ENCODE measurements at places on chromosomes 12 and 14.
A peak's percentile ranks its signal among the peaks of the same experiment; 100 is the strongest.

DNA sequence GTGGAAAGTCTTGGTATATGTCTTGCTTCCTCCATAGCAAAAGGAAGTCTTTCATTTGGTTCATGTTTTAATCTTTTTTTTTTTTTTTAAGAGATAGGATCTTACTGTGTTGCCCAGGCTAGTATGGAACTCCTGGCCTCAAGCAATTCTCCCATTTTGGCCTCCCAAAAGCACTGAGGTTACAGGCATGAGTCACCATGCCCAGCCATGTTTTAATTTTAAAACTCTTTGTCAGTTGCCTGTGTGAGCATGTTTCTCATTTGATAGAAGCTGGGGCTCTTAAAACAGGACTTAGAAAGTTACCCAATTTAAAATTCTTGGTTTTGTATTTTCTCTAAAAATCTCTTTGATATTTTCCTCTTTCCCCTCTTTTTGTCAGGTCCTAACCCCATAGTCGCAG lies 45.0 kb upstream of the REP15 start:
- DNase-seq: no peak

DNA sequence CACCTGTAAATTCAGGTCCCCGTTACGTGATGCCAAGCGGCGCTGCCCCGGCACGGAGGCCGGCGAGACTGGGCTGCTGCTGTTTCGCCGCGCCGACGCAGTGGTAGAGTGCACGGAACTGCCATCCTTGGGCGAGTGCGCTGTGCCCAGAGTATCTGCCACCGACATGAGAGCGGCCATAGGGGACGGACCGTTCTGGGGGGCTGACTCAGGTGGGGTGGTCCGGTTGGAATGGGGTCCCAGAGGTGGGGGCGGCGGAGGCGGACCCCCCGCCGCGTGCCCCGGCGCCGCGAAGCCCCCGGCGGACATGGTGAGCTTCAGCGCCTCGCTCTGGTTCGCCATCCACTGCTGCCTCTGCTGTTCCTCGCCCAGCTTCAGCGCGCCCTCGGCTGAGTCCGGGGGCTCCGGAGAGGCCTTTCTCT lies 2.8 kb downstream of the IRF2BPL start:
- DNase-seq: no peak

DNA sequence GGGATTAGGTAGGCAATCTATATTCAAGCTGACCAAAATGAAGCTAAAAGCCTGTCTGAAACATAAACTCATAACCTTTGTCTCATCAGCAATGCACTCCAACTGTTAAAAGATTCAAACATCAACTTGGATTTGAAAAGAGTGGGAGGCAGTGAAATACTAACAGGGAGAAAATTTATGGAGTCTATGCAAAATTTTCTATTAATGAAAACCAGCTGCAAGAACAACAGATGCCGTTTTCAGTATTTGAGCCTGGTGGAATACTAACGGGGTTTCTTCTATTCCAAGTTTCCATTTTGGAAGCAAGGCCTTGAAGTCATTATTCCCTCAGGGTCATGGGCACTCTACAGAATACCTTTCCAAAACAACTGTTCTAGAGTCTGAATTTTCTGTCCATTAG lies 88.3 kb downstream of the LRP6 start:
- DNase-seq: no peak

- no peak for DNase-seq
Measured at GRCh38 chr14:22896356-22896755, 13.3 kb downstream of the REM2 start.

- DNase-seq: peak; percentile 21
Measured at GRCh38 chr14:103108749-103109207, 14.3 kb downstream of the EXOC3L4 start.

DNA sequence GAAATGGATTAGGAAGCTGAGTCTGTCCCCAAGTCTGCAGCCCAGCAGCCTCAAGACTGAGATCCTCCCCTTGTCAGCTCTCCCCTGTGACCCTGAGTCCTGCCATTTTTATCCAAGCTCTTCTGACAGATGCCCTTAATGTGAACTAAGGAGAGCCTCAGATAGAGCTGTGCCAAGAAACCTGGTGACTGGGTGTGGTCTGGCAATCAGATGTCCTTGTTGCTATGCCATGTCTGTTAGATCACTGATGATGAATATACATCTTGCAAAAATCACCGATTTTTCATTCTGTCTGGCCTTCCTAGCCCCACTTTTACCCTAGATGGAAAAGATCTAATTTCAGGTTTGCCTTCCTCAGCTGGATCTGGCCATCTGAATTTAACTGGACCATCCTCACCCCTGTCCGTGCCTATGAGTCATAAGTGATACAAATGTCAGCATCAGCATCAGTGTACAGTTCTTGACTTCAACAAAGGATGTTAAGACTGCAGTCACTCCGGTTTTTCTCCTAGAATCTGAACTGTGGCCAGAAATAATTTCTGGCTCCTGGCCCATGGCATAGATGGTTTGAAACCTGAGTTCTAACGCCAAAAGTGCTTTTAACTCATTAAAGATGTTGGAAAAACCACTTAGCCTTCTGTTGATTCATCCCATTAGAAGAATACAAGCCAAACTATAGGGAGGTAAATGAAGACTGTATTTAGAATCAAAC lies 61.2 kb upstream of the GRIP1 start:
- DNase-seq: no peak

GRCh38 chr12:64909124-64909523 lies 84.7 kb downstream of the TBC1D30 start:
- DNase-seq: no peak

- DNase-seq: peak; percentile 58
Measured at GRCh38 chr14:60064491-60065072, 27.1 kb upstream of the PCNX4 start.

DNA sequence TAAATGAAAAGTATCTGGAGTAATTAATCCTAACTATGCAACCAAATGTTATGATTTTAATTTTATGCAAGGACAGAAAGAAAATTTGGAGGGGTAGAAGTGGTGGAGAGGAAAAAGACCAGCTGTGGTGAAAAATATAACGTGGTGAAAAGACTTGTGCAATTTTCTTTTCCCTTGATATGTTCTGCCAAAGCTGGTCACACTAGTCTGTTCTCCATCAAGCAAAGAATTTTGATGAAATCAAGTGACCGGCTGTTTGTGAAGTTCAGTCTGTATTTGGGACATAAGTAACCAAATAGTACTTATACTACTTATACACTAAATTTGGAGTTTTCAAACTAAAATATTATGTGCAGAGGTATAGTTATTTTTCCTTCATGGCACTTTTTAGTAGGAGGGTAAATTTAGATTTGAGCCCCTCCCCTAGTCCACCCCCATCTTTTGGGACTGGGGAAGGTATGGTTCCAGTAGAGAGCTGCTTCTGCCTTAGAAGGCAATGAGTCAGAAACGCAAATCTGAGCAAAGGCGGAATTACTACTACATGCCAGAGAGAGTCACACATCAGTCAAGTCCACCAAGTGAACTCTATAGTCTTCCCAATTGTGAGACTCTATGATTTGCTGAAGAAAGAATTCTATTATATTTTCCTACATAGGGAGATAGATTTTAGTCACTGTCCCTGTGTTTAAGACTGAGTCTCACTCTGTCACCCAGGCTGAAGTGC lies 229.7 kb downstream of the SLC25A21 start:
- DNase-seq: no peak

GRCh38 chr12:64893961-64894360 lies 69.5 kb downstream of the TBC1D30 start:
- no peak for DNase-seq

DNA sequence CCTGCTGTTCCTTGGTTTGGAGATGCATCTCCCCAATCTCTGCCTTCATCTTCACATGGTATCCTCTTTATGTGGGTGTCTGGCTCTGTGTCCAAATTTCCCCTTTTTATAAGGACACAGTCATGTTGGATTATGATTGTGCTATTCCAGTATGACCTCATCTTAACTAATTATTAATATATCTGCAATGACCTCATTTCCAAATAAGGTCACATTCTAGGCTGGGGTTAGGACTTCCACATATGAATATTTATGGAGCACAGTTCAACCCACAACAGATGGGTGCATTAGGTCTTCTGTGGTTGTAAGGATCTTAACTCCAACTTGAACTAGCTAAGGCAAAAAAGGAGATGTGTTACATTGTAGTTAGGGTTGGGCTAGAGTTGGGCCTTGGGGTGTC lies 69.4 kb downstream of the ADCK1 start:
- DNase-seq: no peak

DNA sequence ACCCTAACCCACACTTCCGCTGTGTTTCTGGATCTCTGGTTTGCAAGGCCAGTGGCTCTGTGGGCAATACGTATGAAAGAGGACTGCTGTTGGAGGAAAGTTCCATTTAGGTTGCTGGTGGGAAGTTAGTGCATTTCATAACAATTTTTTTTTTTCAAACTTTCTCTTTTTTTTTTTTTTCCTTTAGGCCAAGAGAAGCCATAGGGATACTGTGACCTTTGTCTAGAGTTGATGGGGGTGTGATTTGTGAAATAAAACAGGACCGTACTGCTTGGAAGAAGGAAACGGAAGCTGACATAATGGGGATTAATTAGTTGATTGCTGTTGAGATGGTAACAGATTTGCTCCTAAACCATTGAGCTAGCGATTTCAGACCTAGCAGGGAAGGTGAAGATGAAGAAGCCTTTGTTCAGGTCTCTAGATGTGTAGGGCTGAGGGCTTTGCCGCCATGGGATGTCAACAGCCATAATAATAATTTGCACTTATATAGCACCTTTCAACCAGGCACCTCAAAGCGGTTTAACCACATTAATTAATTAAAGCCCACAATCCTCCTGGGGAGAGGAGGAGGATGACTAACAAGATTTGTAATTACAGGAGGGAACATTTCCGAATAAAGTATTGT lies 315.3 kb downstream of the ZFP36L1 start:
- DNase-seq: no peak

DNA sequence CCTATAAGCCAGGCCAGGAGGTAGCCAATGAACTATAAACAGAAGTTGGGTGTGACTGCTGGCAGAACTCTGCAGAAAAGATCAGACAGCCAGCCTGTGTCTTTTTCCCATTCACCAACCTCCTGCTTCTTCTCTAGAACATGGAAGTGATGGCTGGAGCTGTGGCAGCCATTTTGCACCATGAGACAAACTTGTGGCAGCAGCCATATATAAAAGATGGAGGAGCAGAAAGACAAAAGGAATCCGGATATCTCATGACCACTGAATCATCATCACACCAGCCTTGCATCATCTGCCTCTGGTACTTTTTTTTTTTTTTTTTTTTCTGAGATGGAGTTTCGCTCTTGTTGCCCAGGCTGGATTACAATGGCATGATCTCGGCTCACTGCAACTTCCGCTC lies 8.7 kb downstream of the BEGAIN start:
- DNase-seq: no peak

DNA sequence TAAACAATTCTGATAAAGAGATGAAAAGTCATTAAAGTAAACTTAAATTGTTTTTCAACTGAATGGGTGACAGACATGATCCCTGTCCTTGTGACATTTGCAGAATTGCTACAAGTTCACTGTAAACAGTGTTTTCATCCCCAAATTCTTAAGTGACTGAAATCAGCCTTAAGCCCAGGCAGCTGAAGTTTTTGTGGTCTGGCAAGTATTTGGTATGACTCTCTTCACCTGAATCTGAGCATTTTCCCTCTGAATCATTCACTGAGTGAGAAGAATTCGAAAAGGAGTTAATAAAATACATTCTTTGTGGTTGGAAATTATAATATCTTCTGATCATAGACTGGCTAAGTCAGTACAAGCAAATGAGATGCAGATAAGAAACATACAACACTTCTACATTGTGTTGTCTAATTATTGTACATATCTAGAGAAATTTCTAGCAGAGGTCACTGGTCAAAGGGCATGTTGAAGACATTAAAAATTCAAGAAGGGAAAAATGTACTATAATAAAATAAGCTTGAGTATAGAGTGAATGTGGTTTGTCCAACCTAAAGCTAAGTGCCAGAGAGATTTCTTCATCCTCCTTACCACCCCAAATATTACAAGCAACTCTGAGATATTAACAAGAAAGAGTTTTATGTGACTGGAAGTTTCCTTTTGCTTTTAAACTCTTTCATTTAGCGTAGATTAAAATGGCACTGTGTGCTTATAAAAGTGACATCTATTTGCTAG lies 177.8 kb upstream of the DIO2 start:
- DNase-seq: no peak

- no peak for DNase-seq
Measured at GRCh38 chr12:94689646-94690036, 39.3 kb upstream of the TMCC3 start.

DNA sequence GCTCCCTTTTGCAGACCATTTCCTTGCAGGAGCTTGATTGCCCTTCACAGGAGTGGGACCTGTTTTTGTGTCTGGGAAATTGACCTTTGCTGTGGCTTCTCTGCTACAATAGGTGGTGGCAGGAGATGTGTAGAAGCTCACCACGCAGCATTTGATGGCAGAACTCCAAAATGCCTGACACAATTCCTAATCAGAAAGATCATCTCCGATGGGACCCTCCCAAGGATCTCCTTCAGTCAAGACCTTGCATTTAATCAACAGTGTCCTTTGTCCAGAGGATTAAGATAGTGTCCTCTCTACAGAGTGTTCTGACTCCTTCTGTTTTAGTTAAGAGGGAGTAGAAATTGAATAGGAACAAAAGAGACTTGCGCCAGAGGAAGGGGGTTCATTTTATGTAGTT lies 83.6 kb upstream of the DDHD1 start:
- no peak for DNase-seq

Measured in NCI-H1694 (cell line).